Activated naive CD4-positive, alpha-beta T cell (primary cell): ENCODE measurements at places on chromosomes 12 and 14.

DNA sequence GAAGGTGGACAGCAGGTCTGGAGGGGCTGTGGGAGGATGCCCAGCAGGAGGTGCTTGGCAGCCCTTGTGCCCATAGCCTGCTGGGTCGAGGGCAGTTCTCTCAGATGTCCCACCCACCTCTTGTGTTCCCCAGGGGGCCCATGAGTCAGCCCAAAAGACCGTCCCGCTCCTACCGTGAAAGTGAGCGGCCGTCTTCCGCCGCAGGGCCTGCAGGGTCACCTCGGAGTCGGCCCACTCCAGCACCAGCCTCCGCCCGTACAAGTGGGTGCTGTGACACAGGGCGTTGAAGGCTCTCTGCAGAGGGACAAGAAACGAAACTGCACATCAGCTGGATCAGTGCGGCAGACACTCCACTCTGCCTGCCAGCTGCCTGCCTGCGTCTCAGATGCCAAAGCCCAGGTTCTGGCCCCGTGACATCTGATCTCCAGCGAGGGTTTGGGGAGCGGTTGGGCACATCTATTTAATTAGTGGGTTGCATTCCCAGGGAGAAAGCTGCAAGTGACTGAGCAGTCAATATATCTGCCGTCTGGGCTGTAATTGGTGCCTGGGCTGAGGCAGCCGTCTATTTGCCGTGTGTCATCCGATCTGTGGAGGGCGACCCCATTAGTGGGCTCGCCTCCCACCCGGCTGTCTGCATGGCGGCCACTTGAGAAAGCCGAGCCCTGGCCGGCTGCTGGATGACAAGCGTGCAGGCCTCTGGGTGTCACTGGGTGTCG, 121.5 kb downstream of the RBM19 start:
- no peak for DNase-seq

- DNase-seq = no peak
Measured at GRCh38 chr14:99009871-99010270, 262.1 kb downstream of the BCL11B start.

DNA sequence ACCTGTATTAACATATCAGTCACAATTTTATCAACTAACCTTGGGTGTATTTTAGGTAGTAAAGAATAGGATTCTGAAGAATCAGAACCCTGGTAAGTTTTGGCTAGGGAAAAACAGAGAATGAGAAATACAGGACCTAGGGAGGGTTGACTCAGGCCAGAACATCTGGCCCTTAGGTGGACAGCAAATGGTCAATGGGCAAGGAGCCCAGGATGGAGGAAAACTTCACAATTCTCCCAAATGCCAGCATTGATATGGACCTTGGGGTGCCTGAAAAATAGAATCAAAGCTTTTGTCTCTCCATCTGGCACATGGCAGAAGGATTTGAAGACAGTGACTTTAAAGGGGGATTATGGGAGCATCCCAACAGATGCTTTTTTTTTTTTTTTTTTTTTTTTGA, 32.7 kb upstream of the PRPF39 start:
- no peak for DNase-seq

DNA sequence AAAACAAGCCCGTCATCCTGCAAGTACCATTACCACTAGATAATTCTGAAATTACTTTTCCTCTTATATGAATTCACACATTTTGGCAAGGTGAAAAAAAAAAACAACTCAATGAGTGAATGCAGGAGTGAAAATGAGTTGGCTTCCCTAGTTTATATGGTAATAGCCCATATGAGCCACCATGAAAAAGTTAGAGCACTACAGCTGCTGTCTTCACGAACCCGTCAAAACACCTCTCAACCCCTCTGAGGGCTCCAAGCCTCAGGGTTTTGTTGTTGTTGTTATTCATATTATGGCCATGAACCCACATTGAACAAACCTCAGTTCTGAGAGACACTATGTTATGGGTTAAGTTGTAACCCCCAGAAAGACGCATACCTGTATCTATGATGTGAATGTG, 289.9 kb upstream of the CAND1 start:
- DNase-seq = no peak

- no peak for DNase-seq
Measured at GRCh38 chr12:60935981-60936761, 1324.0 kb upstream of the USP15 start.

- DNase-seq = no peak
Measured at GRCh38 chr14:94088516-94088915, 7.4 kb downstream of the IFI27L1 start.

DNA sequence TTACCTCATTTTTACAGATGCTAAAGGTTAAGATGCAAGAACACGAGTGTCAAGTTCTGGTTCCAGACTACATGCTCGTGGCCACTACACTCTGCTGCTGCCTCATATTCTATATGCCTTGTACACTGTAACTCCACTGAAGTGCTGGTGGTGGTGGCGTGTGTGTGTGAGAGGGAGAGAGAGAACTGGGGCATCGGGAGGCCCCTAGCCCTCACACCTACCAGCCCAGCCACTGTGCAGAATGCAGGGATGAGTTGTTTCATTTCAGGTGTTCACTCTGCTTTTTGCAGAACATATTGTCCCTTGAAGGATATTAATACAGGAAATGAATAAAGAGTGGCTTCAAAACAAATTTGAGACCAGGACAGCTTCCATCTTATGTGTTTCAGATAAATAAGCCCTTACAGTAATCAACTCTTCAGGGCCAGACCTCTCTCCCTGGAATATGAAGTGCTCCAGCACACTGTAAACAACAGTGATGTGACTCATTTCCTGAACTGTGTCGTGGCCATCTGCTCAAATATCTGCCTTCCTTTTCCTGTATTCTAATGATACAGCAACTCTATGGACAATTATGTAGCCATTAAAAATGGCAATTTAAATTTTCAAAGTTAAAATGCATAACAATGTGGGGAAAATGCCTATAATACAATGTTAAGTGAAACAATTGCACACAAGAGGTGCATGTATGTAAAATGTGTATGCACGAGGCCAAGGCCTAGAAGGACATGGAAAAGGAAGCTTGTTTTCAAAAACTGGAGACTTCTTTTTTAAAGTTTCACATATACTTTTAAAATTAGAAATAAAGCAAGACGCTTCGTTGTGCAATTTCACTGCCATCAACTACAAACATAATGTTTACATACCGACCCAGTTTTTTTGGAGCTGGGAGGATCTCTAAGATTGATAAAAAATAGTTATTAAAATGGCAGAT, 215.4 kb downstream of the PELI2 start:
- DNase-seq = no peak

GRCh38 chr14:29587761-29588470, 339.7 kb downstream of the PRKD1 start:
- no peak for DNase-seq

GRCh38 chr14:61532763-61533162, 162.6 kb upstream of the HIF1A start:
- no peak for DNase-seq

DNA sequence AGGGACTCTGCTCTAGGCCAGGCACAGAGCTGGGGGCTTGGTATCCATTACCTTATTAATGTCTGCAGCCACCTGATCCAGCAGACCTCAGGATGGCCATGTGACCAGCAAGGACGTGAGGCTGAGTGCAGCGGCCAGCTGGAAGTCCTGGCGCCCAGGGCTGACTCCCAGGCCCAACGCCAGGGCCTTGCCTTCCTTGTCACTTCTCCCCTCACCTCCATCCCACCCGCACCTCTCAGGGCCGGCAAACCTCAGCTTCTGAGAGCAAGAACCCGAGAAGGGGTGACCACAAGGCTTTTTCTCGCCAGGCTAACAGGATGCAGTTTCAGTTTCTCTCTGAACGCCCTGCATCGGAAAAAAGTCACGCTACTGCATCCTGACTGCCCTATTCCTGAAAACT, 15.4 kb downstream of the RAB35 start:
- no peak for DNase-seq

DNA sequence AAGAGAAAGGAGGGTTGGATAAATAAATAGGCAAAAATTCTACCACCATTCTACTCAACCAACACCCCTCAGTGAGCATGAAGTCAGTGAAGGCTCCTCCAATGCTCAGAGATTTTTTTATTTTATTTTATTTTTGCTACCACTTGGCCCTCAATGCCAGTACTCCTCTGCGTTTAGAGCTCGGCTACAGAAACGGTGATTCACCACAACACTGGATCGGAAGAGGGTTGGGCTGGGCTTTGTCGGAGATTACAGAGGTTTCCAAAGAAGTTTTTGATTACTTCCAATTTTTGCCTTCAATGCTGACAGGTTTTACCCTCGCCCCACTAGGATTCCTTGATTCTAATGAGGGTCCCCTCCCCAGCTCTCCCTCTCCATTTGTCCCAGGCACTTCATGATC, 1027.2 kb upstream of the TMEM132C start:
- DNase-seq = no peak

DNA sequence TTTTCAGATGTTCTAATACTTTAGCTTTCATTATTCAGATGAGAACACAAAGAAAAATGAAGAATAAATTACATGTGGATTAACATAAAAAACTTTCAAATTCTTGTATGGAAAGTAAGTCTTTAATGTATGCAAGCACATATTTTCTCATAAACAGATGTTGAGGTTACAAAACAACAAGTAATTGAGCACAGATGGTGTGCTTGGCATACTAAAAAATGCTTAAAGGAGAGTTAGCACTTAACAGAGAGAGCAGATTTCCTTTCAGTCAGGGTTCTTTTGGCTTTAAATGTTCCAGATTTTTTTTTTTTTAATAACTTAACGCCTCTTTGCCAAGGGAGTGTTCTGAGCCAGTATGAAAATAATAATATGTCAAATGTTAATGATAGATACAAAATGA, 96.0 kb downstream of the RASSF9 start:
- no peak for DNase-seq

DNA sequence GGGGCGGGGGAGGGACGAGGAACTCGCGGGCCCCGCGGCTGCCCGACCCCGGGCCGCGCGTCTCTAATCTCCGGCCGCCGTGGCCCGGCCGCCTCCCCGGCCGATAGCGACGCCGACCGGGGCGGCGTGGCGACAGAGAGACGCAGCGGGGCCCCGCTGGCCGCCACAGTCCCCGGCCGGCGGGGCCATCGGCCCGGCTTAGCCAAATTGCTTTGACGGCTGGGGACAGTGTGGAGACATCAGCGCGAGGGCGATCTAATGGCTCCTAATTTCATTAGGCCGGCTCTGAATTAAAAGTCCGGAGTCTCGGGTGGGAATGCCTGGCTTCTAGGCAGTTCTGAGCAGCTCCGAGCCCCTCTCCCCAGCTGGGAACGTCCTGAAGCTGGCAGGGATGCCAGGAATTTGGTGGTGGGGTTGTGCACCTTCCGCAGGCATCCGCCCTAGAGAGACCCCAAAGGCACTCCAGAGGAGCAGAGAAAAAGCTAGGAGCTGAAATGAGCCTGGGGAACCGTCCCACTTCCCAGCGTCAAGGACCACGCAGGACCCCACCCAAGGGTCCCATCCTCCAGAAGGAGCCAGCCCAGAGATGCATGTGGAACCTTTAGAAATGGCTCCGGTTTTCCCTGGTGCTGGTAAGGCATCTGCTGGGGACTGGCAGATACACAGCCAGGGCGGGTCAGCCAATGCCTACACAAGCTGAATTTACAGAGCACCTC, 9.6 kb downstream of the TBX5 start:
- no peak for DNase-seq

GRCh38 chr12:103571286-103571685, 15.8 kb upstream of the STAB2 start:
- no peak for DNase-seq

- DNase-seq = no peak
Measured at GRCh38 chr14:53304726-53305381, 151.7 kb upstream of the DDHD1 start.

DNA sequence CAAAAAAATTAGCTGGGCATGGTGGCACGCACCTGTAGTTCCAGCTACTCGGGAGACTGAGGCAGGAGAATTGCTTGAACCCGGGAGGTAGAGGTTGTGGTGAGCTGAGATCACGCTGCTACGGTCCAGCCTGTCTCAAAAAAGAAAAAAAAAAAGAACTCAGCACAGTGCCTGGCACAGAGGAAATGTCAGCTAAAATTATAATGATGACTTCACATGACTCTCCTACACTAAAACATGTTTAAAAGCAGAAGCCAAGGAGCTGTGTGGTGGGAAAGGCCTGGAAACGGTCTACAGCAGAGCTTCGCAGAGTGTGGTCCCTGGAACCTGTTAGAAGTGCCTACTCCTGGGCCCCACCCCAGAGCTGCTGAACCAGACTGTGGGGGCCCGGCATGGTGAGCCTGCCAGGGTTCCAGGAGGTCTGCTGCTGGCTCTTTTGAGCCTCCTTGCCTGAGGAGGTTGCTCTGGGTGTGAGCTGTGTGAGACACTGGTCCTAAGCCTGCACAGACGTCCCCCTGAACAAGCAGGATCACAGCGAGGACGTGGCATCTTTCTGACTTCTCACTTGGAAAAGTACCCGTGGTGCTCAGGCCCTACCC, 28.1 kb downstream of the TCHP start:
- DNase-seq = no peak

- no peak for DNase-seq
Measured at GRCh38 chr12:118773956-118774723, 207.2 kb upstream of the SRRM4 start.

DNA sequence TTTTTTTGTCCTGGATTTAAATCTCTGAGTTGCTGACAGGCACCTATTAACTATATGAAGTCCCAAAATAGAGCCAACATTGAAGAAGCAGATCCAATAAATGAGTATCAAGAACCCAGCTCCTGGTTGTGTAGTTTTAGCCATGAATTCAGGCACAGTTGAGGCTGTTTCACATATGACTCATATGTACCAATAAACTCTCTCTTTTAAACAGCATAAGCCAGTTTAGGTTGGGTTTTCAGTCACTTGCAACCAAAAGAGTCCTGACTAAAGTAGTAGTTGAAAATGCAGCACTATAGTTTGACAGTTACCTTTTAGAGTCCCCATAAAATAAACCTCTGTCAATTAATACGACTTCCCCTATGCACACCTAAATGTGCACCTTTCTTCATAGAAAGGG, 389.9 kb downstream of the RPS29 start:
- no peak for DNase-seq

GRCh38 chr12:66191547-66192126, 2.6 kb downstream of the IRAK3 start:
- DNase-seq = no peak

- DNase-seq = no peak
Measured at GRCh38 chr12:2246358-2246757, 193.6 kb downstream of the CACNA1C start.

GRCh38 chr14:71333705-71334104, 426.4 kb downstream of the PCNX1 start:
- no peak for DNase-seq

DNA sequence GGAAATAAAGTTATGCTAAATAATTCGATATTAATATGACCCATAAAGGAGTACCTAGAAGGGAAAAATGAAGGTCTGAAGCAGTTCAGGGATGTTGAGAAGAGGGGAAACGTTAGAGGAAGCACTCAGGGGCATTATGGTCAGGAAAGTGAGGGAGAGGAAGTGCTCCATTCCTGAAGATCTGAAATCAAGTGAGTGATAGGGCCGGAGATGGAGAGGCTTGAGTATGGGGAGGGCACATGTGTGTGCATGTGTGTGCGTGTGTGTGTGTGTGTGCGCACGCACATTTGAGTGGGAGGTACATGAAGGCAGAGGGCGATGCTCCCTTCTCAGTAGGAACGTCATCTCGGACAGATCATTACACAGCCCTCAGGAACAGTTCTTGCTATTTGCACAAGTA, 4.9 kb upstream of the DCD start:
- no peak for DNase-seq

GRCh38 chr12:30457621-30458289, 237.9 kb downstream of the IPO8 start:
- no peak for DNase-seq
